ENCODE measurements at places on chromosomes 2 and 18.

- no peak for DNase-seq
Observed at GRCh38 chr2:54529935-54530334, 73.8 kb downstream of the SPTBN1 start.

- peak; percentile 27 for DNase-seq
Observed at GRCh38 chr2:81467096-81467495, 1162.5 kb upstream of the LRRTM1 start.

DNA sequence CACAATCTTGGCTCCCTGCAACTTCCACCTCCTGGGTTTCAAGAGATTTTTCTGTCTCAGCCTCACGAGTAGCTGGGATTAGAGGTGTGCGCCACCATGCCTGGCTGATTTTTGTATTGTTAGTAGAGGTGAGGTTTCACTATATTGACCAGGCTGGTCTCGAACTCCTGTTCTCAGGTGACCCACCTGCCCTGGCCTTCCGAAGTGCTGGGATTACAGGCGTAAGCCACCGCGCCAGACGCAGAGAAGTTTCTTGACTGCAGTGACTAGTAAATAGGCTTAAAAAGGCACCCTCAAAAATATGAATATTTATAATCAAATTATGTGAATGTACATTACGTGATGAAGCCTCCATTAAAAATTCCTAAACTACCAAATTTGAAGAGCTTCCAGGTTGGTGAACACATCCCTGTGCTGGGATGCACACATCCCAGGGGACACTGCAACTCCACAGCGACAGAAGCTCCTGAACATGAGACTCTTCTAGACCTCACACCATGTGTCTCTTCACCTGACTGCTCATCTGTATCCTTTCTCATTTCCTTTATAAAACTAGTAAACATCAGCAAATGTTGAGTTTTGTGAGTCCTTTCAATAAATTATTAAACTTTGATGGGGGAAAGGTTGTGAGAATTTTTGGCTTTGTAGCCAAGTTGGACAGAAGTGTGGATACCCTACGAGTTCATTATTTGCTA lies 203.3 kb upstream of the SPOPL start:
- DNase-seq = no peak

GRCh38 chr2:65046633-65047407 lies 9.4 kb upstream of the CEP68 start:
- DNase-seq = no peak

GRCh38 chr2:67485431-67485830 lies 88.3 kb downstream of the ETAA1 start:
- DNase-seq = no peak

DNA sequence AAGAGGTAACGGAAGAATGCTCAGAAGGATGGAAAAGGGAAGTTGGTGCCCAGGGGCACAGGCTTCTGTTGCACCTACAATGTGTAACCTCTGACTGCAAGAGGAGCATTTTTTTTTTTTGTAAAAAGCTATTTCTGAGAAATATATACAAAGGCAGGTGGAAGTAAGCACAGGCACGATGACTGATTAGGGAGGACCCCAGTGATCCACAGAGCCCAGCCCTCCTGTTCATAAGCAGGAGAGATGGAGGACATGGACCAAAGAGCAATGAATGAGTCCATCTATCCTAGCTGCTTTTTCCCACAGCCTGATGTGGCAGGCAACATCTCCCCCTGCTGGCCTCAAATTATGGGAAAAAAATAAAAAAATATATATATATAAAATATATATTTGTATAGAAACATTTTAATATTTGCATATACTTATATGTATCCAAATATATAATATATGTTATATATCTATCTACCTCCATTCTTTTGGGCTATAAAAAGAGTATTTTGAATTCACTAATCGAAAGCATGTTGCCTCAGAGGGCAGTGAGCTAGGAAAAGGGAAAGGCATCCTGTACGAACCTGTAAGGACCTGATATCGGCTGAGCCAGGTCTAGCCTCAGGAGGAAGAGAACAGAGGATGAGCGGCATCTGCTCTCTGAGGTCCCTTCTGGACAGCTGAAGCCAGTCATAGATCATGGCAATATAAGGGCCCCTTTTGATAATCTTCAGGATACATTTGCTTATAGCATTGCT lies 166.0 kb upstream of the STK17B start:
- peak; percentile 14 for DNase-seq

DNA sequence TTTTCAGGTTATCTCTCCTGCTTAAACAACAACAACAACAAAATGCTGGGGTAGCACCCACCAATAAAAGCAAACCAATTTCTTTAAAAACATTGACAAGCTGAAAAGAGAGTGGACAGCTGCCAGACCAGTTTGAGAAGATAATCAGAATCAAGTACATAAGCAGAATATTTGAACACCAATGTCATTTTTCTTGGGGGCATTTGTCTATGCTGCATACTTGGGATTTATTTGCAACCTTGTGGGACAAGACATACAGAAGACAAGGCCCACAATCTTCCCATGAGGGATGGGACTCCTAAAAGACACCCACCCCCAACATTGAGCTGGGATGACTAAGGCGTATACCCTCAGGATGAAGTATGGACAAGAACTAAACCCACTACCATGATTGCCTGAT lies 62.2 kb upstream of the NXPH2 start:
- DNase-seq = no peak

DNA sequence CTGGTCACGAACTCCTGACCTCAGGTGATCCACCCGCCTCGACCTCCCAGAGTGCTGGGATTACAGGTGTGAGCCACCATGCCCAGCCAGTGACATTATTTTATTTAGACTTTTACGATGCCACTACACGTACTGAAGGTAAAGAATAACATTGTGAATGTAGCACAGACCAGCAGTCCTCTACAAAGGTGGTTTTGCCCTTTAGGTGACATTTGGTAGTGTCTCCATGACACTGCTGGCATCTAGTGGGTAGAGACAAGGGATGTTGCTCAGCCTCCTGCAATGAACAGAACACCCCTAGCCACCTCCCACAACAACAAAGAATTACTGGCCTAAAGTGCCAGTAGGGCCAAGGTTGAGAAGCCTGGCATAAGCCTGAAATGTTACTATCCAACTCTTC lies 69.5 kb downstream of the MYOM1 start:
- no peak for DNase-seq

GRCh38 chr2:203532957-203533658 lies 2.0 kb downstream of the RAPH1 start:
- DNase-seq = peak; percentile 0

- no peak for DNase-seq
Observed at GRCh38 chr2:35651688-35652323, 703.8 kb upstream of the CRIM1 start.

- no peak for DNase-seq
Observed at GRCh38 chr2:83784947-83785346, 674.1 kb downstream of the SUCLG1 start.

DNA sequence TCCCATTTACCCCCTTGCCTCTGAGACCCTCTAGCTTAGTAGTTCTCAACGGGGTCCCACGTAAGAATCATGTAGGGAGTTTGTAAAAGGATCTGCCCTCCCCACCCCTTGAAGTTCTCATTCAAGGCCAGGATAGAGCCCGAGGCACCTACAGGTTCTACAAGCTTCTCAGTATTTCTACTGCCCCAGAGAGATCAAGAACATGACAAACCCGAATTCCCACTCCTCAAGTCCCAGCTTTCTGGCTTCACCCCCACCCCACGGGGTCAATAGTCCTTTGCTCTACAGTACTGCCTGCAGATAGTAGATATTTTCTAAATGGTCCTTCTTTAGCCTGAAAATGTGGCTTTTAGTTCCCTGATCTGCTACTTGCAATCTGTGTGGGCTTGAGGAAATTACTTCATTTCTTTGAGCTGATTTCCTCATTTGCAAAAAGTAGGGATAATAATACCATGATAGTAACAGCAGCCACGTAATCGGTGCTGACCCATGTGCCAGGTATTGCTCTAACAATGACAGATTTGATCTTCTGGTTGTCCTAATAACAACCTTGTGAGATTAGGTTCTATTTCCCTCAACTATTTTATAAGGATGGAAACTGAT lies 7.1 kb downstream of the CIB4 start:
- DNase-seq = no peak

GRCh38 chr2:1563084-1563857 lies 150.0 kb downstream of the TPO start:
- no peak for DNase-seq

GRCh38 chr18:36580266-36580665 lies 248.5 kb downstream of the TPGS2 start:
- no peak for DNase-seq

DNA sequence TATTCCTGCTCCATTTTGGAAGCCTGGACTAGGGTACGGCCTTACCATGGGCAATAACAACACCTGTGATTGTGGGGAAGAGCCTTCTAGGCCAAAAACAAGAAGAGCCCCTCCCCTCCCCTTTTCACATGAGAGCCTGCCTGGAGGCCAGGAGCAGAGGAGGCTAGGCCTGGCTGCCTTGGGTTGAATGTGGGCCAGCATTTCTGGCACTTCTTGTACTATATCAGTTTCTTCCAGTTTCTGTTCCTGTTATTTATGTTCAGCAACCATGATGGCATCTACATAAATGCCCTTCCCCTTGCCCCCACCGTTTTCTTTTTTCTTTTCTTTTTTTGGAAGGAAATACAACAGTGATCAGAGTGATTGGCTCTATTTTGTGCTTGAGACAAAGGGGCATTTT lies 58.4 kb downstream of the KCTD18 start:
- DNase-seq = no peak

DNA sequence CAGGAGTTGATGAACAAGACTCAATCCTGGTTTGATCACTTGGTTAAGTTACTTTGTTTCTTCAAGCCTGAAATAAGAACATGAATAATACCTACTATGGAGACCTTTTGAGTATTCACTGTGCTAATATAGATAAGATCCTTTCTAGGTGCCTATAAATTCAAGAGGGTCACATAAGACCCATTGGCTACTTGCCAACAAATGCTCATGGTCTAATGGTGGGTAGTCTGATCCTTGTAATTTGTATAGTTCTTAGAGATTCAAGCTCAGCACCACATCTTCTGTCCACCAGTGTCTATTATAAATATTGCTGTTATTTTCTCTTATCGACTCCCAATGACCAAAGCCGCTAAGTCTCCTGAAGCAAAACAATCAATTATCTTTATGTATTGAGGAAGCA lies 27.4 kb upstream of the ACSL3 start:
- DNase-seq = no peak

DNA sequence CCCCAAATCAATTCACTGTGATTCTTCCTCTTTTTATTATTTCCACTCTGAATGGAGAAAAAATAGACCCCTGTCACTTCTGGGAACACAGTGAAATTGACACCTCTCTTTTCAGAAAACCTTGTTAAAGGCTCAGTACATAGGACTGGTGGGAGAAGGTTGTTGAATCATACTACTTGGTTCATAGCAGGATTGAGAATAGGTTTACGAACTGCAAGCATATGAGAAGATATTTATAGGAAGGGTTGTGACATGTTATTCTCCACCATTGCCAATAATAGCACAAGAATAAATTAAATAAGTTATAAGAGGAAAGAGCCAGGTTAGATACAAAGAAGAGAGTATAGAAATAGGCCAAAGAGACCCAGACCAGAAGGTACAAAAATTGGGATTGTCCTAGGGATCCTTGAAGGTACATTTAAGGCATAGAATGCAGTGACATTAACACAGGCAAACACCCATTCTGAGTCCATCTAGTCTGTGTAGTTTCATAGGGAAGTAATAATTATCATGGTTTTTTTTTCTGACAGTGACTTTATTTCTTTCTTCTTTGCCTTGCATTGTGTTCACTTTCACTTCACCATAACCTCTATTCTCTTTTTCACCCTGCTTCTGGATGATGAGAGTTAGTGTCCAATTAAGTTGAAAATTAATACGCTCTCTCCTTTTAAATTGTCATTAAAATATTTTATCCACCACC lies 21.8 kb upstream of the SERPINE2 start:
- no peak for DNase-seq

GRCh38 chr2:85254540-85255300 lies 73.1 kb downstream of the TGOLN2 start:
- DNase-seq = no peak

- no peak for DNase-seq
Observed at GRCh38 chr2:2061091-2061696, 269.9 kb downstream of the MYT1L start.

DNA sequence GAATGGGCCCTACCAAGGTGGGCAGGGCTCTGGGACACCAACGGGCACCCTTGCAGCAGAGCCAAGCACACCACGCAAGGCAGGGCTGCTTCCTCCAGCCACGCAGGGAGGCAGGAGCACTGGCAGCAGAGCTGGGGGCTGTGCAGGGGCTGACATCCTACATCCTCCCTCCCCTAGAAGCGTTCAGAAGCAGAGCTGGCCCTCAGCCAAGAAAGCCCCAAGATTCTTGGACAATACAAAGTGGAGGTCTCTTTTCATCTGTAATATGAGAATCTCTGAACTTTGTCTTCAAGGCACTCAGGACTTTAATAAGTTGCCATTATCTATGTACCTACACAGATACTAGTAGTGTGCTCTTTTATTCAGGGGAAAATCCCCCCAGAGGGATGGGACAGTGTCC lies 128.1 kb upstream of the AGAP1 start:
- no peak for DNase-seq

DNA sequence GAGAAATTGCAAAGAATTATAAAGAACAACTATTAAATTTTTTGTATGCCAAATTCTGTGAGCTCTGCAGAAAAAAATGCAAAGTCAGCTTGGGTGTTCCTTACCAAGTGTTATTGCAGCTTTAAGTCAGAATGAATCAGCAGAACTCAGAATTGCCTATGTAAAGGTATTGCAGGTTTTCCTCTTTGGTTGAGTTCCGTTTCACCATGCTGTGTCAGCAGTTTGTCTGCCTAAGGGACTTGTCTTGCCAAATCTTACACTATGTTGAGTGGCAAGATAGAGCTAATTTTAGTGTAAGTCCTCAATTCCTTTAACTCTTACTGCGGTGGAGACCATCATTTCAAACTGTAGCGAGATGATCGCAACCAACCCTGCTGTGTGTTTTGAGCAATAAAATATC lies 38.8 kb downstream of the ADAM23 start:
- no peak for DNase-seq

GRCh38 chr2:99088017-99088416 lies 53.5 kb upstream of the C2orf15 start:
- DNase-seq = no peak

DNA sequence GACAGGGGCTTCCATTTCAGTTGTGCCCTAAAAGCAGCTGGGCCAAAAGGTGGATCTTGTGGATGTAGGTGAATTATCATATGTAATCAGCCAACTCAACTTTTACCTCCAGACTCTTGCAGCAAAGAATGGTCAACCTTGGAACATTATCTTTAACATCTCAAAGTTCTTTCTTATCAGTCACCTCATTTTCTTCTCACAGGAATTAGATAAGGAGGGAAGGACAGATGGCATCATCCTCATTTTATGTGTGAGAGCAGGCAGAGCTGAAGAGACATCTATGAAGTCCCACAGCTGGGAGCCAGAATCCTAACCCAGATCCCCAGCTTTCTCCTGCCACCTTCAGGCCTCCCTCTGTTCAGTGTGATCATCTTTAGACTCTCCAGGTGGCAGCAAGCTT lies 182.1 kb downstream of the MGAT5 start:
- no peak for DNase-seq

- no peak for DNase-seq
Observed at GRCh38 chr2:168515502-168515901, 59.4 kb downstream of the CERS6 start.

- no peak for DNase-seq
Observed at GRCh38 chr2:850429-850828, 100.2 kb upstream of the SNTG2 start.

GRCh38 chr18:35387152-35387571 lies 10.0 kb upstream of the ZNF396 start:
- DNase-seq = peak; percentile 53
